T-cell (primary cell): ENCODE measurements at places on chromosomes 7 and 10.

DNA sequence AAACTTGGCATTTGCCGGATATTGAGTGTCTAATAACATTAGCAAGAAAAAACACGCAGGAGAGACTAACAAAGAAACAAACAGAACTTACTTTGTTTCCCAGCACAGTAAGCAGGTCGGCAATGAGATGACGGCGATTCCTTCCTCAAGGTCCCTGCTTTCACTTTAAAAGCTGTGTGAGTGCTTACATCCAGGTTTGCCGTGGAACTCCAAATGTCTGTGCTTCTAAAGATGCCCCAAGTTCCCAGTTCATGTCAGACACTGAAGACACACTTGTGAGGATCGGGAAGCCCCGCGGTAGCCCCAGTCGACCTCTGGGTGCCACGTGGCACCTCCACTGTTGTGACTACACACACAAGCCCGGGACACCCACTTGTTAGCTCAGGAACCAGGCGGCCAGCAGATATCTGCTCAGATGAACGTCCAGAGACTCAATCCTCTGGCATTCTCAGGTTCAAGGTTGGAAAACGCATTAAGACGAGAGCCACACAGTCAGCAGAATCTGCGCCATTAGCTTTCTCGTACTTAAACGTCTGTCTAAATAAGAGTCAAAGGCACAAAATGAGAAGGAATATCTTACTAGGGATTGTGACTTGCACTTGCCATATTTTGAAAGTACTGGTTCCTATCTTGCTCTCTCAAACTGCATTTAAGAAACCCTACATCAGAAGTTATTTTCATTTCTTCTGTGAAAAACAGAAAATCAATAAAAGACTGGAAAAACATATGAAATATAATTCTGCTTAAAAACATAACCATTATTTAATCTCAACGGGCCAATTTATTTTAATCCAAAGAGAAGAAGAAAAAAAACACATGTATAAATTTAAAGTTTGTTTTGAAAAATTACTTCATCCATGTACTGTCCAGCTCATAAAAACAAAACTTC, 207.6 kb upstream of the KLF14 start:
- peak; percentile 42 for DNase-seq

DNA sequence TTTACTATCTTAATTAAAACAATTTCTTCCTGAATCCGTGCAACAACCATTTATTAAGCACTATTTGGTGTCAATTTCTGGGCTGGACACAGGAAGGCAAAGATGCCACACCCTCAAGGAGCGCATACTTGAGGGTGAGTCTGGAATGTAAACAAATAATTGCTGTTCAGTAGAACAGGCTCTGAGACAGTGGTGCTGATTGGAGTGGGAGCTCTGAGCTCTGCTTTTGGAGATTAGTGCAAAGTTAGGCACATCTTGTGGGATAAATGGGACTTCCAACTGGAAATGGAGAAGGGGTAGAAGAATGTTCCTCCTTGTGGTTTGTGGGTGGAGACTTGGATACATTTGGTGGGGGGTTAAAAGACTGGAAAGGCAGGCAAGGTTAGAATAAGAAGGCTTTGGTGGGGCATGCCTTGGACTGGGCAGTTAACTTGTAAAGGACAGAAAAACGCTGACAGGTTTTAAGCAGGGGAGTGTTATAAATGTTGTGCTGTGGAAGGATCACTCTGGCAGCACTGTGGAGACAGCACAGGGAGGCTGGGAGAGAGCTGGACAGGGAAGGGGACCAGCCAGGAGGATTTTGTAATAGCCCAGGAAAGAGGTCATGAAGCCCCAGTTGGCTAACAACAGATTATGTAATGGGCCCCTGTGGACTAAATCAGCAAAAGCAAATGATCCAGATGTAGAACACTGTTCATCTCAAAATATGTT, 80.7 kb downstream of the ZNF365 start:
- no peak for DNase-seq

- no peak for DNase-seq
These were observed 23.1 kb downstream of the KCNH2 start for GRCh38 chr7:150954986-150955518.

GRCh38 chr10:30348378-30348776, 701 bp downstream of the MTPAP start:
- DNase-seq: no peak

- no peak for DNase-seq
These were observed 889 bp upstream of the SEMA3A start for GRCh38 chr7:84195295-84196060.

- no peak for DNase-seq
These were observed 449.6 kb downstream of the GRM8 start for GRCh38 chr7:126803060-126803665.

DNA sequence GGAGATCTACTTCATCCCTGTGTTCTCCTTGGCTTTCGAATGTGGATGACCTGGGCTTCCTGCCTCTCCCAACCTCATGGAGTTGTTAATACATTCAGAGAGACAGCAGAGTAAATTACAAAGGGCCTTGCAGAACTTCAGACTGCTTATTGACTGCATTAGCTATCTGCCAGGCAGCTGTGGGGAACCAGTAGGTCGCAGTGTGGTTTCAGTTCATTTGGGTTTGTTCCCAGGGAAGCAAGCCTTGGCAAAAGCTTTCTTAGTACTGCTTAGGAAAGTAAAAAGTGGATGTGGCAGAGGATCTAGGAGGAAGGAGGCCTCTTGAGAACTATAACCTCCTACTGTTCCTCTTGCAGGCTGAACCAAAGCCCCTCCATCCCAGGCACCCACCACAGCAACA, 9.2 kb downstream of the NPFFR1 start:
- no peak for DNase-seq

GRCh38 chr10:42932735-42933447, 144.0 kb upstream of the RET start:
- DNase-seq: peak; percentile 63

DNA sequence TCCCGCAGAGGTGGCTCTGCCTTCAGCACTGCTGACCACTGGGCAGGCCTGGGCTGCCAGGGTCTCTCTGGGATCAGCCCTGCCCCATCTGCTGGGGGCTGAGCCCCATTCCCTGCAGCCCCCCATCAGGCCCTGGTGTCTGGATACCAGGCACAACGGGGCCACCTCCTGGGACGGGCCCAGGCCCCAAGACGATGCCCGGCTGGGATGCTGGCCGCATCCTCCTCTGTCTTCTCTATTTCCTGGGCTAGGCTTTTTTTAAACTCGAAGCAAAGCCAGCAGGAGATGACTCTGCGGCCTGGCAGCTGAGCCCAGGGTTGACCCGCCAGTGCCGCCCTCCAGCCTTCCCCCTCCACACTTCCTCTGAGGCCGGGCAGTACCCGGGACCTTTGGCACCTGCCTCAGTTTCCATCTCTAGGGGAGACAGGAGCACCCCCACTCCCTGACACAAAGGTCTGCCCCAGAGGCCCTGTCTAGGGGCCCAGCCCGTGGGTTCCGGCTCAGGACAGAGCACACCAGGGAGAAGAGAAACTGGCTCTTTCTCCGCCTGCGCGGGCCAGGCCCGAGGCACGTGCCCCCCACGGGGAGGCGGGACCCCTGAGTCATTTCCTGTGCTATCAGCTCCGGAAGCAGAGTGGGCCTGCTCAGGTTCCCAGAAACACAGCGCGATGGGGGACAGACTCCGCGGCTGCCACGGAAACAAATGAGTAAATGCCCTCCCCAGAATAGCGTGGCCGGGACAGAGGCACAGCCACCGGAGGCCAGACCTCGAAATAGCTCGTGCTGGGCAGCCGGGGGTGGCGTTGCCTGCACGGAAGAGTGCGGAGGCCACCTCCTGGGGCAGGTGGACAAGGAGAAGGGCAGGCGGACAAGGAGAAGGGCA, 84.6 kb upstream of the PDGFA start:
- peak; percentile 93 for DNase-seq

- no peak for DNase-seq
These were observed 206.5 kb upstream of the CNTNAP2 start for GRCh38 chr7:145909991-145910513.

DNA sequence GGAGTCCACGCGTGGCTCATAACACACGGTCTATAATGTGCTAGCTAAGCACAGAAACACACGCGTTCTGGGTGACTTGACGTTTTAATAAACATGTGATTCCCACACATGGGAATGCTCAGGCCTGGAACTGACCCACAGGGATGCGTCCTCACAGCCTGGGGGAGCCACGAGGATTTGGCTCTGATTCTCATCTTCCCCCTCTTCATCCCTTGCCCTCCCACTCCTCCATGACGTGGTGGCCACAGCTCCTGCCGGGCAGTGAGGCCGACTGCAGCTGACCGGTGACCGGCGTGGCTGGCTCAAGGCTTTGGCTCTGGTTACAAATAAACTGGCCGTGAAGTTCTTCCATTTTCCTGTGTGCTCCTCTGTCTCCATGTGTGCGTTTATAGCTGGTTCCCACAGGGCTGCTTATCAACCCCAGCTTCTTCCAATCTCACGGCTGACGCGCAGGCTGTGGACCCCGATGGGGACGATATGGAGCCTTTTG, 40.9 kb upstream of the KLF6 start:
- DNase-seq: no peak

DNA sequence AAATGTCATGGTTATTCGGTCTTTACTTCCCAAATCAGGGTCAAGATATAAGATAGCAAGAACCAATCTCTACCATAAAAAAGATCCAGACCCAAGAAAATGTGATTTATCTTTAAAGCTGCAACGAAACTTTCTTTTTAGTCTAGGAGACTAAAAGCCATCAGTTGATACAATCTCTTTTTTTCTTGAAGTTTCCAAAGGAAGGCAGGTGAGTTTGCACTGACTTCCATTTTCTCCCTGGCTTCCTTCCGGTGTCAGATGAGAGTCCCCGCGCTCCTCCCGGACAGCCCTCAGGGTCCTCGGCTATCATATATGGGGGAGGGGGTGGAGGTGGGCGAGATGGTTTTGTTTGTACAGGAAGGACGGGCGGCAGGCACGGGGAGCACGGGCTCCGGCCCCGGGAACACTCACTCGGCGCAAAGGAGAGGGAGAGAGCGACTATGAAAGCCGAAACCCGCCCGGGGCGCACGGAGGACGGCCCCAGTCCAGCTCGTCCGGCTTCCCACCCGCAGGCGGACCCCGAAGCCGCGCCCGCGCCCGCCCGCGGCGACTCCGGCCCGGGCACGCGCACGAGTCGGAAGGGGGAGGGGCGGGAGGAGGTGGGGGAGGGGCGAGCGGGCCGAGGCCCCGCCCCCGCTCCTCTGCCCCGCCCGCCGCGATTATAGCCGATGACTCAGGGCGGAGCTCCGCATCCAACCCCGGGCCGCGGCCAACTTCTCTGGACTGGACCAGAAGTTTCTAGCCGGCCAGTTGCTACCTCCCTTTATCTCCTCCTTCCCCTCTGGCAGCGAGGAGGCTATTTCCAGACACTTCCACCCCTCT, at the start of gene BAG3:
BAG3 (plus strand) TSS at position 689 of the 822 bp plus-strand sequence. CDS start 296 bp downstream, outside the sequence.
- DNase-seq: peak; percentile 61

DNA sequence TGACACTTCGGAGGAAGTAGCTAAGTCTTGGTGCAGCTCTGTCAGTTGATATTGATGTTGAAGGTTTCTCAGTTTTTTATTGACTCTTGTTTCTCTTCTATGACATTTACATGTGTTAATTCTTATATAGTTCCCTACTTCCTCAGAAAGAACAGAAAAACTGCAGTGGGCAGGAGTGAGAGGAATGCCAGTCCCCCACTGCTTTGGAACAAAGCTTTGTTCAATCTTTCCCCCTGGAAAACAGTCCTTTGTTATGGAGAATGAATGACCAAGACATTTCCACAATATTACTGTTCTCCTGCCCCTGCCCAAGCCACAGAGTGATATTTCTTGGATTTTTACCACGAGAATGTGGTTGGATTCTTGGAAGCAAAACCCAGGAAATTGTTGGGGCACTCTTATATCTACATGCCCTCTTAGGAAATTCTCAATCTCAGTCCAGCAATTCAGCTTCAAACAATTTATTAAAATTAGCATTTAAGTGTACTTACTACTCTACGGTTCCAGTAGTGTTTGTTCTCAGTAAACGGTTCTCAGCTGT, 258.0 kb upstream of the KCND2 start:
- DNase-seq: no peak

DNA sequence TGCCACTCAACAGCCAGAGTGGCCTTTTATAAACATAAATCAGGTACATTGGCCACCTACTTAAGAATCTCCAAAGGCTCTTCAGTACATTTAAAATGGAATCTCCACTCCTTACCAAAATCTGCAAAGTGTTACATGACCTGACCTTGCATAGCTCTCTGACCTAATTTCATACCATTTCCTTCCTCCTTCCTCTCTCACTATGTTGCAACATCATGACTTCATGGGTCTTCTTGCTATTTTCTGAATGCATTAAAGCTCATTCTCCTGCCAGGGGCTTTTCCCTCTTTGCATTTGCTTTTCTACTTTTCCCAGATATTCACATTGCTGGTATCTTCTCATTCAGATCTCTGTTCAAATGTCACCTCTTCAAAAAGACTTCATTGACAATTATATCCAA, 22.1 kb upstream of the PPP1R17 start:
- no peak for DNase-seq

- no peak for DNase-seq
These were observed 10.8 kb downstream of the COL1A2 start for GRCh38 chr7:94405506-94405905.

- no peak for DNase-seq
These were observed 28.0 kb downstream of the NIPSNAP2 start for GRCh38 chr7:55992346-55992745.

DNA sequence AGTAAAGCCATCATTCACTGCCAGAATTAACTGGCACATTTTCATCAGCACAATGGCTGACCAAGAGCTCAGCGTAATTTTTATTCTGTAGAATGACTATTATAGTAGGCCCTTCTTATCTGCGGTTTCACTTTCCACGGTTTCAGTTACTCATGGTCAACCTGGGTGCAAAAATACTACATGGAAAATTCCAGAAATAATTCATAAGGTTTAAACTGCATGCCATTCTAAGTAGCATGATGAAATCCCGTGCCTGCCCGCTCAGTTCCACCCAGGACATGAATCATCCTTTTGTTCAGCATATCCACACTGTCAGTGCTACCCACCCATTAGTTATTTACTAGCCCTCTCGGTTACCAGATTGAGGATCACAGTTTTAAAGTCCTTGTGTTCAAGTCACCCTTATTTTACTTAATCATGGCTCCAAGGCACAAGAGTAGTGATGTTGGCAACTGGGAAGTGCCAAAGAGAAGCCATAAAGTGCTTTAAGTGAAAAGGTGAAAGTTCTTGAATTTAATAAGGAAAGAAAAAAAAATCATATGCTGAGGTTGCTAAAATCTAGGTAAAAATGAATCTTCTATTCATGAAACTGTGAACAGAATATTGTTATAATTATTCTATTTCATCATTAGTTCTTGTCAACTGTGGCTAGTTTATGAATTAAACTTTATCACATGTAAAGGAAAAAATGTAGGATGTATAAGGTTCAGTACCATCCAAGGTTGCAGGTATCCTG, 204.9 kb downstream of the DOCK4 start:
- DNase-seq: no peak

DNA sequence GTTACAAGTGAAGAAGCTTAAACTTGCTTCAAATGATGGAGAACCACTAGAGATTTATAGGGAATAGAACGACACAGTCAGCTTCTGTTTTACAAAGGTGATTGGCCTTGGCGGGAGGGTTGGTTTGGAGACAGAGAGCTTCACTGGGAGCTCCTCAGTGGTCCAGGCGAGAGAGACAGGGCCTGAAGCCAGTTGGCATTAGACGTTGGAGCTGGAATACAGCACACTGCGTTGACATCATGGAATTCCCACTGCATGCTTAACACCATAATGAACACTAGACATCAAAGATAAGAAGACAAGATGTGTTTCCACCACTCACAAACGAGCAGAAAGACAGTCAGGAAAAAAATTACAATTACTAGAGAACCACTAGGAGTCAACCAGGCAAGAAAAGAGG, 67.8 kb downstream of the TBXAS1 start:
- no peak for DNase-seq

- DNase-seq: peak; percentile 24
These were observed 81.2 kb downstream of the HIPK2 start for GRCh38 chr7:139696552-139696951.
